ENCODE measurements at places on chromosomes 3 and 15.

DNA sequence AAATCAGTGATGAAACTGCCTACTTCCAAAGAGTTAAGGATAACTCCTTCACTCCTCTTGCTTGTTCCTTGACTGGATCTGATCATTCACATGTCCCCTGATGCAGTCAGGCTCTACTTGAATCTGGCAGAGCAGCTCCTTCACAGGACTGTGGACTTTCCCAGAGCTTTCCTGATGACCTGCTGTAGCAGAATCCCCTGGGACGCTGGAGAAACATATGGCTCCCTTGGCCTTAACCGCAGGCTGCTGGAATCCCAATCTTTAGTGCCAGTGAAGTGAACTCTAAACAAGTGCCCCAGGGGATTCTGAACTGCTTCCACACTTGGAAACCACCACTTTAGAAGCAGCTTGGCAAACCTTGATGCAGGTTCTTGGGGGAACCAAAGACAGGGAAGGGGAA is 217.8 kb downstream of the CHST2 start:
- DNase-seq: no peak

DNA sequence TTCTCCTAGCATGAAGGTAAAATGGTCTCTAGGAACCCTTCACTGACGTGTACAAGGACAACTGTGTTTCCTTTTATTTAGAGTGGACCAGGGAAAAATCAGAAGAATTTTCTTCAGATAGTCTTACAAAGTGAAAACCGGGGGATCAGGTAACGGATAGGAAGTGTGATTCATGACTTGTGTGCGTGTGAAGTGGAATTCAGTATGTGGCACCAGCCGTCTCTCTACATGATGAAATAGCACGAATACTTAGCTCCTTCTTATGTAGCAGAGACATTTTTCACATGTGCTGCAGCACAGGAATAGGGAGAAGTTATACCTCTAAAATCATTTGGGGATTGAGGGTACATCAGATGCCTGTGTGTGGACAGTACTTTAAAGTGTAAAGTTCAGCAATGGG is 159.2 kb downstream of the MEX3B start:
- DNase-seq: no peak

DNA sequence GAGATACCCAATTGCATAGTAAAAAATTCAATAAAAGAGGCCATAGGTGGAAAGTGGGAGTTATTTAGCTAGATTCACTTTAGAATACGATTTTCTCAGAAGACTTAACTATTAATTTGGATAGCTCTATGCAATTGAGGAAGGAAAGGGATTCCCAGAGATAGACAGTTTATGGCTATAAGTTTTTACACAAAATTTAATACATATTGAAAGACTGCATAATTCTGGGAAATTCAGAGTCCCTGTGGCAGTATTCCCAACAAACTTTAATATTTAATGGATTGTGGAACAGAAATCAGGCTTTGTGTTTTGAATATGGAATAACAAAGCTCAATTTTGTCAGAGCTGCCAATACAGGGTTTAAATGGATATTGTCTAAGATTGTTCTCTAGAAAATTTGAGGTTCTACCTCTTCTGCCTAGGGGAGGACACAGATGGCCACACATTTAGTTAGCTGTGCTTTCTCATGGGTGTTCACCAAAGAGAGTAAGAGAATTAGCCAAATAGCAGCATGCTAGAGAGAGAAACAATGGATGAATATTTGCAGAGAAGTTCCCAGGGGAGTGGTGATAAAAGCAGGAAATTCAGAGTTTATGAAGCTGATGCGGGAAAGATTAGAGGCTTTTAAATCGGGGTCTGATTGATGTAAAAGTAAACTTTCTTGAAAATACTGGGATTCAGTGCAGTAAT is 8.5 kb downstream of the ISL2 start:
- no peak for DNase-seq

- DNase-seq: no peak
Observed at GRCh38 chr3:31038086-31038739, 143.8 kb upstream of the GADL1 start.

DNA sequence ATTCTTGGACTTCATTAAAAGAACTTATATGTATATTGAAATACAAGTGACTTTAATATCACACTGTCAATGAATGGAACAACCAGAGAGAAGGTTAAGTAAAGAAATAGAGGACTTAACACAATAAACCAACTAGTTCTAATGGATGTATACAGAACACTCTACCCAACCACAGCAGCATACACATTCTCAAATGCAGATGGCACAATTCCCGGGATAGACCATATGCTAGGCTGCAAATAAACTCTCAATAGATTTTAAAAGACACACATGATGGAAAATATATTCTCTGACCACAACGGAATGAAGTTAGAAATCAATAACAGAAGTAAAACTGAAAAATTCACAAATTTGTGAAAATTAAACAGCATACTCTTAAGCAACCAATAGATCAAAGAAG is 214.3 kb upstream of the LINGO1 start:
- no peak for DNase-seq

GRCh38 chr15:98043160-98044014 is 82.9 kb downstream of the ARRDC4 start:
- no peak for DNase-seq

DNA sequence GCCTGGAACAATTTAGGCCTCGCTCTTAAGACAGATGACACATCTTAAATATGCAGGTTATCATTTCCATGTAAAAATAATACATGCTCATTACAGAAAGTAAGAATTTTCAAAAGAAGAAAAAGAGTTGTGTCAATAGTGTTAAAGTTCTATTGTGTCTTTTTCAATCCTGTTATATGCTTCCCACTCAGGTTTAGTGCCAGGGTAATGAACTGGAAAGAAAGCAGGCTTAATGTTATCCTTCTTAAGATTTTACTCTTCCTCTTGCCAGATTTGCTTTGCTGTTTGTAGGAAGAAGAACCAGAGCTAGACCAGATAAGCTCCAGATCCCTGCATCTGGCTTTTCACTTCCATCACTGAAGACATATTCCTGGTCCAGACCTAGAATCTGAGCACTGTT is 128.6 kb downstream of the TPRG1 start:
- no peak for DNase-seq
